Fibroblast of lung (primary cell): ENCODE measurements at places on chromosomes 11 and 22.

- DNase-seq: no peak
Observed at GRCh38 chr11:114085965-114086793, 26.7 kb downstream of the ZBTB16 start.

DNA sequence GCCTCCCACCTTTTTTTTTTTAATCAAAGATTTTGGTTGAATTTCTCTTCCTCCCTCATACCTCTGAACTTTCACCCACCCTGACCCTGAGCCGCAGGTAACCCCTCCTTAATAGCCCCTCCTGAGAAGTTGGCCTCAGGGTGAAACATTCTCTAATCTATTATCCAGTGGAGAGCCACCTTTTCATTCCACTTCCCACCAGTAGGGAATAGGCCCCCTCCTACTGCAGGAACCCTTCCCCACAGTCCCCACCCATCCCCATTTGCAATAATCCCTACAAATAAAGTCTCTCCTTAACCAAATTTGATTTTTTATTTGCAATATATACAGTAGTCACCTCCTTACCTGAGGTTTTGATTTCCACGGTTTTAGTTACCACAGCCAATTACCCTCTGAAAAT, 2.1 kb upstream of the SLC35F2 start:
- DNase-seq: no peak

DNA sequence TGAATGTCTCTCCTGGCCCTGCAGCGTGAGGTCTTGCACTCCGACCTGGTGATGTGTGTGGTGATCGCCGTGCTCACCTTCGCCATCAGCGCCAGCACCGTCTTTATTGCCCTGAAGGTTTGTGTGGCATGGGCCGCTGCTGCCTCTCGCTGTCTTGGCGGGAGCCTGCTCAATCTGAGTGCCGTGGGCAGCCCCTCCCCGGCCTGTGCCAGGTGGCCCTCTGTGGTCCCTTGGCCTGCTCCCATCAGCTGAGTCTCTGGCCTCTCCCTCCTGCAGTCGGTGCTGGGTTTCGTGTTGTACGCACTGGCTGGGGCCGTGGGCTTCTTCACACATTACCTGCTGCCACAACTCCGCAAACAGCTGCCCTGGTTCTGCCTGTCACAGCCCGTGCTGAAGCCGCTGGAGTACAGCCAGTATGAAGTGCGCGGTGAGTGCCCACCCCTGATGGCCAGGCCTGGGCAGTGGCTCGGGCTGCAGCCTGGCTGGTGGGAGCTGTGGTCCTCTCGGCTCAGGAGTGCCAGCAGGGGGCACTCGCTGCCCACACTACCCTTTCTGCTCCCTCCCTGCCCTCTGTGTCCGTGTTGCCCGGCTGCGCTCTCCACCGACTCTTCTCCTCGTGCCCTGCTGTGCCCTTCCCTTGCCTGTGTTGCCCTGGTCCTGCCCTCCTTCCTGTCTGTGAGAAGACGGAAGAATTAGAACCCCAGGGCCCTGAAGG, 10.2 kb downstream of the PCNX3 start:
- peak; percentile 43 for DNase-seq

- no peak for DNase-seq
Observed at GRCh38 chr11:131685906-131686305, 315.5 kb downstream of the NTM start.
